HS-27A (cell line): ENCODE measurements at places on chromosomes 3 and 15.

DNA sequence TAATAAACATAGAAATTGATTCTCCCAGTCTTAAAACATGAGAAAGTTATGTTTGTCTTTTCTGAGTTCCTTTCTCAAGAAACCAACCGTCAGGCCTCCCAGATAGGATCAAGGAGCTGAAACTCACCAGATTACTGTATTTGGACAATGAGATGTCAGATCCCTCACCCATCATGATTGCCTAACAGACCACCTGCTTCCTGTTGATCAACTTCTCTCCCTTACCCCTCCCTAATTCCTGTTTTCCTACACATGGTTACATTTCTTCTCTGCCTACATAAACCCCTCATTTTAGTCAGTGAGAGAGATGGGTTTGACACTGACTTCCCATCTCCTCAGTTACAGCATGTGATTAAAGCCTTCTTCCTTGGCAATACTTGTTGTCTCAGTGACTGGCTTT, 917.5 kb downstream of the FHIT start:
- DNase-seq, result no peak

GRCh38 chr3:50242851-50243542, 7.0 kb downstream of the GNAI2 start:
- DNase-seq, result no peak

GRCh38 chr3:100368441-100368840, 32.4 kb downstream of the TOMM70 start:
- no peak for DNase-seq

GRCh38 chr3:55297706-55298105, 189.4 kb downstream of the WNT5A start:
- DNase-seq, result no peak

DNA sequence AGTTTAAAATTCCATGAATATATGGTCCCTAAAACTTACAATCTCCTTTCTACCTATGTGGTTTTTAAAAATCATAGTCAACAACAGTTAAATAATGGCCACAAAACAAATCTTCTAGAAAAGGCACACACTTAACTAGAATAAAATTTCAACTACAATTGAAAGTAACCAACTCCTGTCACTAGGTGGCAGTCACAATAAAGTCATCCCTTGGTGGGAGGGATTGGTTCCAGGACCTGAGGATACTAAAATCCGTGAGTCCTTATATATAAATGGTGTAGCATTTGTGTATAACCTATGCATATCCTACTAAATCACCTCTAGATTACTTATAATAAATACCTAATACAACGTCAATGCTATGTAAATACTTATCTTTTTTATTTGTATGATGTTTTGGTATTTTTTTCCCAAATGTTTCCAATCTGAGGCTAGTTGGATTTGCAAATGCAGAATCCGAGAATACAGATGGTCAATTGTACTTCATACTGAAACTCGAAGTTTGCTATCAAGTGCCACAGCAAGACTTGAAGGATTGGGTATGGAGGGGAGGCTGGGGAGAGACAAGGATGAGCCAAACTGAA, 172.6 kb downstream of the FMN1 start:
- DNase-seq, result no peak

GRCh38 chr3:168470380-168470779, 374.7 kb upstream of the GOLIM4 start:
- no peak for DNase-seq
